ENCODE measurements at places on chromosomes 1 and 21.

GRCh38 chr1:198638441-198638840, 399 bp upstream of the PTPRC start:
- no peak for DNase-seq

- no peak for DNase-seq
Measured at GRCh38 chr21:37045149-37045548, 27.7 kb downstream of the PIGP start.

DNA sequence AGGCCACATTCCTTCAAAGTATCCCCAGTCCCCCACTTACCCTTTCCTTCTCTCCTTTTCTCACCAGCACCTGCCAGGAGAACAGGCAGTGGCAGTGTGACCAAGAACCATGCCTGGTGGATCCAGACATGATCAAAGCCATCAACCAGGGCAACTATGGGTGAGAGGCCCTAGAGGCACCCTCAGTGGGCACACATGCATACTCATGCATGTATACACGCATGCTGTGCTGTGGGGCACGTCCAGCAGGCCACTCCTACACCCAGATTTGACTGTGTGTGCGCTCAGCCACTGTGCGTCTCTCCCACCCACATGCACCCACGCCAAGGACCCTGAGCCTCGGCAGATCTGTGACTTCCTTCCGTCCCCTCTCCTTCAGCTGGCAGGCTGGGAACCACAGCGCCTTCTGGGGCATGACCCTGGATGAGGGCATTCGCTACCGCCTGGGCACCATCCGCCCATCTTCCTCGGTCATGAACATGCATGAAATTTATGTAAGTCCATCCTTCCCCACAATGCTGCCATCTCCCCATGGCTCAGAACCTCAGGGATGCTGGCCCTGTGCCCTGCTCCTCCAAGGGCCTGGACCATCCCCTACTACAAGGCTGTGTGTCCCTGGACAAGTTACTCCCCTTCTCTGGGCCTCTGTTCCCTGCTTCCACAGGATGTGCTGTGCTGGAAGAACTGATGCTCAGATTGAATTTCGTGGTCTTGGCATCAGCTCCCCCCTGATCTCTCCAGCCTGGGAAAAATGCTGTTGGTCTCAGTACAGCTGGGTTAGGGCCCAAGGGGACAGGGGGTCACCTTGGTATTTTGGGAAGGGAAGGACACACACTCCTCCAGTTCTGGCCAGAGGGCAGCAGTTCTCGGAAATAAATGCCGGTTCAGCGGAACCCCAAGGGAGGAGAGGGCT, 7.0 kb downstream of the TINAGL1 start:
- no peak for DNase-seq

DNA sequence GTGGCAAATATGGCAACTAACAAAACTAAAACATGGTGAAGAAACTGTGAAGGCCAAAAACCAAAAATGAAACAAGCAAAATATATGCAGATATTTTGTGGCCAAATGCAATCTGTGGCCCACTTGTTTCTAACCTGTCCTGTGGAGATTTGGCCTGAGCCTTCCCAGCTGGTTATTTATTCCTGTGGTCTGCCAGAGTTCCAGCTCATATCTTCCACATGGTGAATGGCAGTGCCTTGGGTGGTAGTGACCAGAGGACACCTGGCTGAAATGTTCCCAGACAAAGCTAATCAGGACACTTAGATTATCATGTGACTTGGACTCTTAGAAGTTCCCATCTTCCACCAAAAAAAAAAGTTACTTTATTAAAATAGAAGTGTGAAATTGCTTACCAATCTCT, 39.7 kb downstream of the RNASEL start:
- DNase-seq: no peak

DNA sequence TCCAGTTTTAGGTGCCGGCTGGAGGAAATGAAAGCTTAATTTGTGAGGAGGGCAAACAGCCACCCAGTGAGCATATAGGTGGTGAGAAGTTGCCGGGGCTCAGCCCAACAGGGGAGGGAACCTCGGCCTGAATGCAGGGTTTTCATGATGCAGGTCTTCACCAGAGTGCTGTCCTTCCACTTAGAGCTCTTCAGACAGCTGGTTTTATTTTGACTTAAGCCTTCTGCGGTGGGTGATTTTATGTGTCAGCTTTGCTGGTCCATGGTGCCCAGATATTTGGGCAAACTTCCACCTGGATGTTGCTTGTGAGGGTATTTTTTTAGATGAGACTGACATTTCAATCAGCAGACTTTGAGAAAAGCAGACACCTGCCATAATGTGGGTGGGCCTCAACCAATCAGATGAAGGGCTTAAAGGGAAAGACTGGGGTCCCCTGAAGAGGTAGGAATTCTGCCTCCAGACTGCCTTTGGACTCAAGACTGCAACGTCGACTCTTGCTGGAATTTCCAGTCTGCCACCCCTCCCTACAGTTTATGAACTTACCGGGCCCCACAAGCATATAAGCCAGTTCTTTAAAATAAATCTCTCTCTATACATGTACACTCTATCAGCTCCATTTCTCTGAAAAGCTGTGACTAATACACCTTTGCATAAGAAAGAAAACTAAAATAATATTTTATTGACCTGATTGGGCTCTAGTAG, 72.8 kb downstream of the RHOU start:
- DNase-seq: no peak

GRCh38 chr1:67897270-67897949, 64.1 kb upstream of the GNG12 start:
- DNase-seq: no peak

- no peak for DNase-seq
Measured at GRCh38 chr1:24901791-24902470, 28.1 kb downstream of the RUNX3 start.

DNA sequence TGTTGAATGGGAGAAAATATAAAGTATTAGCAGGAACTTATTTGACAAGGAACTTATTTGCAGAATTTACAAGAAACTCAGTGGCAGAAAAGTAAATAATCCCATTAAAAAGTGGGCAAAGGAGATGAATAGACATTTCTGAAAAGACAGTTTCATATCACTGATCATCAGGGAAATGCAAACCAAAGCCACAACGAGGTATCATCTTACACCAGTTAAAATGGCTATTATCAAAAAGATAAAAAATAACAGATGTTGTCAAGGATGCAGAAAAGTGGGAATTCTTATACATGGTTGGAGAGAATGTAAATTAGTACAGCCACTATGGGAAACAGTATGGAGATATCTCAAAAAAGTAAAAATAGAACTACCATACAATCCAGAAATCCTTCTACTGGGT, 61.0 kb downstream of the SYT14 start:
- no peak for DNase-seq

DNA sequence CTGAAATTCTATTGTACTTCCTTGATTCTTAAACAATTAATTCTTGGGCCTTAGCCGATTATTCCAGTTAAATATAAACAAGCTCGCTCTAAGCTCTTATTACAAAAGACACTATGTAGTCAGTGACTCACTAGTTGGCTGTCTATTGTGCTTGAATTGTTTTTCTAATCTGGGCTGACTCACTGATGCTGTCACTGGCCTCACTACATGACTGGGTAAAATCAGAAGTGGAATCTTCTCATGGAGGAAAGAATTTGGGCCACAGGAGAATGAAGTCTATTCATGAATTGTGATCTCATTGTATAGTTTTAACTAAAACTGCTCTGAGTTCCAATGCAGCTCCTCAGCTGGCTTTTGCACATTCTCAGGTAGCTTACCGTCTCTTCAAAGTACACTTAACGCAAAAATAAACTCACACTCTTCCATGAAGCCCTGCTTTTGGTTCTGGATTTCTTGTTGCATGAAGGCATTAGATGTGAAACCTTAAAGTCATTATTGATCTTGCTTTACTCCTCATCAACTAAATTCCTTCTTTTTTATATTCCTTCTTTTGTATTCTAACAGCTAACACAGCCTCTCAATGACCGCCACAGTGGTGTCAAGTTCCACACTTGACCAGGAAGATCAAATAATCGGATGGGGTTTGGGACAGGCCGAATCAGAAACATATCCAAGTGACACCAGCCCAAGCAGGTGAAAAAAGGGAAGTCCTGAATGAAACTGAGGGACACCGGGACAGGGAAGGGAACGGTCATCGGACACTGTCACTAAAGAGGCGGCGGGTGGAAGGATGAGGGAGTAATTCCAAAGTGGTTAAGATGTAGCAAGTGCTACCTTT, 80.9 kb upstream of the LBR start:
- no peak for DNase-seq

- DNase-seq: no peak
Measured at GRCh38 chr21:45801989-45802388, 158.5 kb downstream of the PCBP3 start.

GRCh38 chr1:37653906-37654305, 19.2 kb upstream of the RSPO1 start:
- no peak for DNase-seq

GRCh38 chr21:39381009-39381408, 32.1 kb upstream of the HMGN1 start:
- no peak for DNase-seq
